ENCODE measurements at places on chromosomes 7 and 10.

DNA sequence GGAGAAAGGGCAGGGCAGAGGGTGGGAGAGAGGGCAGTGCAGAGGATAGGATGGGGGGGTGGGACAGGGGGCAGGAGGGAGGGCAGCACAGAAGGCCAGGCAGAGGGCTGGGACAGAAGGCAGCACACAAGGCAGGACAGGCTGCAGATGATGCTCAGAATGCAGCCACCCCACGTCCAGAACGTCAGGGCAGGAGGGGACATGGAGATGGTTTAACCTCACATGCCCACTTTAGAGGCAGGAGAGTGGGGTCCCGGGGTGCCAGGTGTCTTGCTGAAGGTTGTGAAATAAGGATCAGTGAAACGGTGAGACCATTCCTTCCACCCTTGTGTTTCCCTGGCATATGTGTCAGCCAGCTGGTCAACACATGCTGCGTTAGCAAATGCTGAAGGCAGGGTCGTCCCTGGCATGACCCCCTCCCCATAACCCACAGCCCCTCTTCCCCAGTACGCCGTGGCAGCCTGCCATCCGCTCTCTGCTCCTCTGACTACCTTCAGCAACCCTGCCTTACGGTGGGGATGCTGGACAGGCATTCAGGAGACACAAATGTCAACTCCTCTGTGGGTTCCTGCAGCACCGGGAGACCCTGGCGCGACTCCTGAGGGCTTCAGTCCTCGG is 592.1 kb downstream of the DNAJB6 start:
- no peak for DNase-seq

DNA sequence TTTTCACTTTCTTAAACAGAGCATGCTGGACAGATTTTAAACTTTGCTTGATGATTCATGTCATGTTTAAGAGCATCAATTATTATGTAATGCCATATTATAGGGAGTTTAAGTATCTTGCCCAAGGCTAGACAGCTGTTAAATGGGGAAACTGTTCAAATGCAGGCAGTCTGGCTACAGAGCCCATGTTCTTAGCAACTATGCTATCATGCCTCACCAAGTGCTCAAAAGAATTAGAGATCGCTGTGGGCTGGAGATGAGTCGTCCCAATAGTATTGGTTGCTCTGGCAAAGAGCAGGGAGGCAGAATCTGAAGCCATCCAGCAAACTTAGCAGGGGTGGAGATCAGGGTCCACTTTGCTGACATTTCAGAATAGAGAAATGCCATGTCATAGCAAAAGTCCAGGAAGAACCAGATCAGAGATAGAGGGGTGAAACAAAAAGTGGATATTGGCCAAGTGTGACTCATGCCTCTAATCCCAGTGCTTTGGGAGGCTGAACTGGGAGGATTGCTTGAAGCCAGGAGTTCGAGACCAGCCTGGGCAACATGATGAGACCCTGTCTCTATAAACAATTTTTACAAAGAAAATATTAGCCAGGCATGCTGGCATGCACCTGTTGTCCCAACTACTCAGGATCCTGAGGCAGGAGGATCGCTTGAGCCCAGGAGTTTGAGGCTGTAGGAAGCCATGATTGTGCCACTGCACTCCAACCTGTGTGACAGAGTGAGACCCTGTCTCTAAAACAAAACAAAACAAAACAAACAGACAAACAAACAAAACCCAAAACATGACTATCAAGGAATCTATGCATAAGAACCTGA is 57.8 kb downstream of the BAMBI start:
- no peak for DNase-seq

- DNase-seq: peak; percentile 83
Measured at GRCh38 chr7:119175911-119176627, 951.6 kb downstream of the ANKRD7 start.

- no peak for DNase-seq
Measured at GRCh38 chr10:104256335-104256961, 1.8 kb downstream of the GSTO1 start.

DNA sequence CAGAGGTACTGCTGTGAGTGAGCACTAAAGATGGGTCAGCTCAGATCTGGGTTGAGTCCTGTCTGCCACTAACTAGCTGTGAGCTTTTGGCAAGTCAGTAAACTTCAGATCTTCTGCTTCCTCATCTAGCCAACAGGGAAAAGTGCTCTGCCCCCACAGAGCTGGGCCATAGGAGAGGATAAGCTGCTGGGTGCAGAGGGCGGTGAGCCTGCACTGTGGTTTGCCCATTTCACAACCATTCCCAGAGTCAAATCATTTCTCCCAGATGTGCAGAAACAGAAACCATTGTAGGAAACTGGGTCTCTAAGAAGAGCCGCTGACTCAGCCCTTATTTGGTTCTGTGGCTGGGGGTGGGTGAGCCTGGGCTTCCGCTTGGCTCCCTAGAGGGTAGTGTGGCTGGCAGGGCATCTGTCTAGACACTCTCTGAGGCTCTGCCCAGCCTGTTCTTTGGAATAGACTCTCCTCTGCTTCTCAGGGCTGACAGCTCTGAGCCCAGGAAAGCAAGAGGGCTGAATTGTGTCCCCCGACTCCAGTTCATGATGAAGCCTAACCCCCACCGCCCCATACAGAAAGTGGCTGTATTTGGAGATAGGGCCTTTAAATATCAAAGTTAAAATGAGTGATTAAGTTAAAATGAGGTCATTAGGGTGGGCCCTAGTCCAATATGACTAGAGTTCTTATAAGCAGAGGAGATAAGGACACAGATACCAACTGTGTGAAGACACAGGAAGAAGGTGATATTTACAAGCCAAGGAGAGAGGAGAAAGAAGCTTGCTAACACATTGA is 29.5 kb upstream of the ARHGAP22 start:
- no peak for DNase-seq

- no peak for DNase-seq
Measured at GRCh38 chr10:104293011-104293410, 24.0 kb downstream of the GSTO2 start.

GRCh38 chr7:129282865-129283264 is 58.0 kb downstream of the AHCYL2 start:
- DNase-seq: no peak

DNA sequence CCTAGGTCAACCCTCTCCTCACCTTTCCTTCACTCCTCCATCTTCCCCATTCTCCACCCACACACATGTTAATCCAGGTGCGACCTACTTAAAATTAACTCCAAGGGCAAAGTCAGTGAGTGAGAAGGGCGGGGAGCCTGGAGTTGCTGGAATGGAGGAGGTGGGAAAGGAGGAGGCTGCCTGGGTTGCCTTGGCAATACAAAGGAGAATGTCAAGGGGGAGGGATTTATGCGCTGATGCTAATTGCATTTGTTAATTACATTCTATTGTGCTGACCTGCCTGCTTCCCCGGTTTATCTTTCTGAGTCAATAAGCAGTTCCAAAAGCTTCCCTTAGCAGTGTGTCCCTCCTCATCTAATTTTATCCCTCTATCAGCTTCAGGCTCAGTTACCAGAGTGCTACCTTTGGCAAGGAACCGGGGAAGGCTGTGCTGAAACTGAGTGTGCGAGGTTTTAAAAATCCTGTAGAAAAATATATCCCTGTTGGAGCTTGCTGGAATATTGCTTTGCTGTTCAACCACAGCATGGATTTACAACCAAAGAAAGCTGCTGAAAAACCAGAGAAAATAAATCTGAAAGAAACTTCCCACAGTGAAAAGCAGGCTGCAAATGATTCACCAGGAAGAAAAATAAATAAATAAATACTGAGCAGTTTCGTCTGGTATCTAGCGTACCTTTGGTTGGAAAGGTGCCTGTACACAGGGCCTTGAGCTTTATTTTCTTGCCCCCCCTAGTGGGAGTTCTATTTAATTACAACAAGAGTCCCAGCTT is 113.2 kb upstream of the DGKB start:
- DNase-seq: peak; percentile 93

DNA sequence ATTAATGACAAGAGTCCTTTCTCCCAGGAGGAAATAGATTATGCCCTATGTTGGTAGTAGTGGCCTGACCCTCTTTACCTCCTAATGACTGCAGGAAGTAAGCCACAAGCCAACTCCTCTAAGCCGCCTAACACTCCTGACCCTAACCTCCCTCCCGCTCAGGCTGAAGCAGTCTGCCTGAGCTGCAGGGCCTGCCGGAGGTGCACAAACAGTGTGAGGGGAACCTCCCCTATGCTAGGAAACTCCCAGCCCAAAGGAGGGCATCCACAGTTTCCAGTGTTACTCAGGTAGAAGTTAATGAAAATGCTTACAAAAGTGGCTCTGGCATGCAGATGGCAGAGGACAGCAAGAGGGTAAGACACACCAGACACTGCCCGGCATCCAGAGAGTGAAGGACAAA is 294.4 kb upstream of the GALNT17 start:
- no peak for DNase-seq

DNA sequence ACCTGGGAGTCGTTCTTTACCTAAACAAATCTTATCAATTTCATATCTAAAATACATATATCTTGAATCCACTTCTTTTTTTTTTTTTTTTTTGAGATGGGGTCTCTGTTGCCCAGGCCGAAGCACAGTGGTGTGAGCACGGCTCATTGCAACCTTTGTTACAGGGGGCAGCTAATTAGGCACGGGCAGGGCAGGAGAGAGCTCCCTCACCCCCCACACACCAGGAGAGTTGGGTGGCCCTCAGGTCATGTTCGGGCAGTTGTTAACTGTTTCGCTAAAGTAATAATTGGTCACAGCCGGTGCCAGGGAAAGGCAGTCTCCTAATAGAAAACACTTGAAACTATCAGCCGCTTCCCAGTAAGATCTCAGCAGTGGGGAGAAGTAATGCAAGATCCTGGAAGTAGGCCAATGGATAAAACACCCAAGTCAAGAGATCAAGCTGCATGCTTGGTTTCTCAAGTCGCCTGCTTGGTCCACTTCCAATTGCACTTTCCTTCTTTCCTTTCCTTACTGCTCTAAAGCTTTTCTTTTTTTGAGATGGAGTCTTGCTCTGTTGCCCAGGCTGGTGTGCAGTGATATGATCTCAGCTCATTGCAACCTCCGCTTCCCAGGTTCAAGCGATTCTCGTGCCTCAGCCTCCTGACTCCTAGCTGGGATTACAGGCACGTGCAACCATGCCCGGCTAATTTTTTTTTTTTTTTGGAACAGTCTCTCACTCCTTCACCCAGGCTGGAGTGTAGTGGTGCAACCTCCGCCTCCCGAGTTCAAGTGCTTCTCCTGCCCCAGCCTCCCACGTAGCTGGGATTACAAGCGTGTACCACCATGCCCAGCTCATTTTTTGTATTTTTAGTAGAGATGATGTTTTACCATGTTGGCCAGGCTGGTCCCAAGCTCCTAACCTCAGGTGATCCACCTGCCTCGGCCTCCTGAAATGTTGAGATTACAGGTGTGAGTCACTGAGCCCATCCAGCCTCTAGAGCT is 21.3 kb upstream of the EFCAB10 start:
- DNase-seq: no peak

- DNase-seq: no peak
Measured at GRCh38 chr7:131655447-131655846, 99.0 kb upstream of the PODXL start.

- no peak for DNase-seq
Measured at GRCh38 chr7:116810267-116811116, 51.9 kb upstream of the CAPZA2 start.

- no peak for DNase-seq
Measured at GRCh38 chr7:157505646-157506045, 168.8 kb downstream of the DNAJB6 start.

- no peak for DNase-seq
Measured at GRCh38 chr7:6306471-6306870, 34.0 kb upstream of the CYTH3 start.

DNA sequence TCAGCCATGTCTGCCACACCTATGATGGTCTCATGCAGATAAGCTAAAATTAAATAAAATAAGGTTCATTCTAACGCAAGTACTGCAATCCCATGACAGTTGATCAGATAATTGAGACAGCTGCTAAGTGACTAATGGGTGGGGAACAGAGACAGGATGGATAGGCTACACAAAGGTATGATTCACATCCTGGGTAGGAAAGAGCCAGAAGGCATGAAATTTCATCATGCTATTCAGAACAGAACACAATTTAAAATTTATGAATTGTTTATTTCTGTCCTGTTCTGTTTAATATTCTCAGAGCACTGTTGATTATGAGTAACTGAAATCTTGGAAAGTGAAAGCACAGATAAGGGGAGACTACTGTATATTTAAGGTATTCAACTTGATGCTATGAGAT is 381.8 kb upstream of the SORCS1 start:
- DNase-seq: no peak

DNA sequence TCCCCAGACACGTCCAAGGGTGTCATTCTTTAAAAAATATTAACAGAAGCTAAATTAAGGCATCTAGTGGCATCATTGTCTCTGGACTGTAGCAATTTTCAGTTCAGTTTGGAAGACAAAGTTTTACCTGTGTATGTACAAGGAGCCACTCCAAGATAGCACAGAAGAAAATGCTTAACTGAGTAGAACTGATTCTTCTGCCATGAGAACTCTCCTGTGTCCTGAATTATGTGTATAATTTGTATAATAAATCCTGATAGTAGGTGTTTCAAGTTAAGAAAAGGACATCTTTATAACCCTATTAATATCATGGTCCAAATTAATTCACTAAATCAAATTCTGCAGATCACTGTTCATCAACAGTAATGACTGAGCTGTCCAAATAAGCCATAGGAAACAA is 1104.0 kb downstream of the XPNPEP1 start:
- no peak for DNase-seq

DNA sequence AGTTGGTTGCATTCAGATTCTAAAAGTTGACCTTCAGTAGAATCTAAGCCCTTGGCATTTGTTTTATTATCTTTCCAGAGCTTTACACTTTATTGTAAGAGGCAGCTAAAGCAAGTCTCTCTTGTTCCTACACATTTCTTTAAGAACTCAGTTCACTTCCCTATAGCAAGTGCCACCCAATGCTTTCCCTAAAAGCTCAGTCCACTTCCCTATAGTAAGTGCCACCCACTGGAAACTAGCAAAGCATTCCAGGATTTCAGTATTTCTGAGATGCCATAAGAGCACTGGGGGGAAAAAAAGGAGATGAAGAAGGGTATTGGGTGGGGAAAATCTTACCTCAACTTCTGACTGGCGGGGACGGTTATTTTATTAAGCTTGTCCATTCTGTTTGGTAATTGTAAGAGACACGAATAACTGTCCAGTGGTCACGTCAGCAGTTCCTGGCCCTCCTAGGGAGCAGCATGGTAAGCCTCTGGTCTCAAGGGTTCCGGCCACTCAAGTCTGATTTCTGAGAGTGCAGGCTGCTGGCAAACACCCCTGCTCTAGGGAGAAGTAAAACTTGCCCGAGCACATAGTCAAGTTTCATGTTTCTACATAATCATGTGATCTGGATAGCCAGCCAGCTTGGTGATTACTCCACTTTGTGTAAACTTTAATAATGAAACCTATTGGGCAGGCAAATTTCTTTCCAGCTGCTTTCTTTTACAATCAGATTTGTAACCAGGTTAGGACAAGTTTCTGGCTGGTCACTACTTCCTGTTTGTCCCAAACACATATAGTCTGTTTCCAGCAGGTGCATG is at the start of gene BLNK:
Gene BLNK, minus strand, starts transcription at position 554 of the 800 bp plus-strand sequence. Its CDS starts 171 bp downstream, at position 383.
- DNase-seq: no peak
